NCI-H2029 treated with DMSO at 0.1 percent for 48 hours (cell line): ENCODE measurements at places on chromosomes 7 and 10.

DNA sequence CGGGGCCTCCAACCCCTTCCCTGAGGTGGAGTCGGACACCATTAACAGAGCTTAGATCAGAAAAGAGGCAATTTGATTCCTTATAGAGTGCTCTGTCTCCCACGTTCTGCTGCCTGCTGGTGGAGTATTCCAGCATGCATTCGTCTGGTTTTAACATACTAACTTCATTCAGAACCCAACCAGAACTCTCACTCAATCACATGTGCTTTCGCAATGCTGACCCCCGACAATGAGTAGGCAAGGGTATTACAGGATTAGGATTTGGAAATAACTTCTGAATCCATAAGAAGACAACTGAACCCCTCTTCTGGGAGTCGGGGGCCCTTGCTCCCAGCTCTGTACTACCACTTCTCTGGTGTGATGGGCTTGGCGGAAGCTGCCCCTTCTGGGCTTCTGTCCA is 55.7 kb upstream of the HABP2 start:
- no peak for DNase-seq

DNA sequence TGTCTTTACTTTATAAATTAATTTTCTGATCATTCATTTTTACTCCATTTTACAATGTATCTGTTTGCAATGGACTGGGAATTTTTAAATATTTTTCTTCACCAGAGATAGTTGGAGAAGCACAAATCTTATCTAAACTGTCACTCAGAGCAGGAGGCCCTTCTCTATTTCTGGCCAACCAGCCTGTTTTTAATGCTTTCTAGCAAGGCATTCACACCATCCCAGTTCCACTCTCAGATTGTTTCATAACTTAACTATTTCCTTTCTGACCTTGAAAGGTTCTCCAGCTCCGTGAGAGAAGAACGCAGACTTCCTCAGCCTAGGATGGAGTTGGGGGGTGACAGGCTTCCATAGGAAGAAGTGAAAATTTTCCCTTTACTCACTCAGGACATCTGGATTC is 155.8 kb downstream of the SKIDA1 start:
- no peak for DNase-seq

- no peak for DNase-seq
Observed at GRCh38 chr7:26198133-26198780, 2.3 kb downstream of the HNRNPA2B1 start.

- no peak for DNase-seq
Observed at GRCh38 chr7:111006040-111006439, 84.9 kb upstream of the LRRN3 start.

- DNase-seq = no peak
Observed at GRCh38 chr7:136964347-136964746, 95.9 kb downstream of the CHRM2 start.

- DNase-seq = no peak
Observed at GRCh38 chr10:60573336-60573735, 183.7 kb upstream of the ANK3 start.
